ENCODE measurements at places on chromosomes 2 and 18.

GRCh38 chr2:62302631-62303435 lies 106.9 kb downstream of the B3GNT2 start:
- no peak for DNase-seq

DNA sequence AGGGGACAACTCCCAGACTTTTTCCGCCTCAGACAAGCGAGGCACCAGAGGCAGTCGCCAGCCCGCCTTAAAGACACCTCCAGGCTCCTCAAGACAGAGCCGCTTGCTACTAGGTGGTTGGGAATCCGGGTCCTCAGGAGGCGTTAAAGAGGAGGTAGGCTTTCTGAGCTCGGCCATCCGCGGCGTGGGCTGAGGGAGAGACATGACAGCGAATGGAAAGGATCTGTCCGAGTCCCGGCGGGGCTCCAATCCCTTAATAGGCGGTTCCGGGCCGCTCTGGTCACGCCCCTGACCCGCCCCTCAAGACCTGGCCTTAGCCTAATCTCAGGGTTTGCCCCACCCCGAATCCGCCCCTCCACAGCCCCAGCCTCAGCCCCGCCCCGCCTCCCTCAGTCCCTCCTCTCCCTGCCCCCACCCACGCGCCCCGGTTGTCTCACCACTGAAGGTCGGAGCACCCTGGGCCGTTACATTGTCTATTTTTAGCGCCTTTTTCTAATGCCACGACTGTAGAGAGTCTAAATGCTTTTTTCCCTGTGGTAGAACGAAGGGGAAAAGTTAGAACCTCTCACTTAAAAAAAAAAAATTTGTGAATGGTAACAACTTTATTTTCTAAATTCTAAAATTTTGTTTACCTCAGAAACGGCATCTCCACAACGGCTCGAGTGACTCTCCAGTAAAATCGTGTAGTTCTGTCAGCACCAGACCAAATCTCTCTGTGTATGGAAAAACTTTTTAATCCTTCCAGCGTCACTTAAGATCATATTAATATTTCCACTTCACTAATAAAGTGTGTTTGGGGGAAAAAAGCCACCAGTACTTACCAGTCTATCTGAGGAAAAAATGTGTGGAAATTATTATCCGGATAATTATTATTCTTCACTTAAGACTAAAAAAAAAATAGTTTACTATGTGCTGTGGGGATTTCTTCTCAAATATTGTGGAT lies at the start of gene RAD51AP2:
Gene RAD51AP2, minus strand, starts transcription at position 229 of the 943 bp plus-strand sequence. Its CDS starts 25 bp downstream, at position 204.
- peak; percentile 83 for DNase-seq

DNA sequence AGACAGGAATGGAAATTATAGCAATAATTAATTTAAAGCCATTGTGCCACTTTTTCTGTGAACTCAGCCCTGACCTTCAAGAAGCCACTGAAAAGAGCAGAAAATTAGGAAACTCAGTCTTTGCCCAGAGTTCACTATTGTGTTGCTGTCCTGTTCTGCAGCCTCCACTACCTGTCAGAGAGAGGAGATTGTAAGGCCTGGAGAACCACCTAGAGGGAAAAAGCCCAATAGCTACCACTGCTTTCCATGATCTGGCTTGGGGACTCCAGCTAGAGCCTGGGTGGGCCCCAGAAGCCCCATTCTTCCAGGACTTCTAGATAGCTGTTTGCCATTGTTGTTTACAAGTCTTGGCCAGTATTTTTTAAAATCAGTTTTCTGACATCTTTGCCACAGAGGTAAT lies 176.1 kb upstream of the KLF7 start:
- DNase-seq: no peak

DNA sequence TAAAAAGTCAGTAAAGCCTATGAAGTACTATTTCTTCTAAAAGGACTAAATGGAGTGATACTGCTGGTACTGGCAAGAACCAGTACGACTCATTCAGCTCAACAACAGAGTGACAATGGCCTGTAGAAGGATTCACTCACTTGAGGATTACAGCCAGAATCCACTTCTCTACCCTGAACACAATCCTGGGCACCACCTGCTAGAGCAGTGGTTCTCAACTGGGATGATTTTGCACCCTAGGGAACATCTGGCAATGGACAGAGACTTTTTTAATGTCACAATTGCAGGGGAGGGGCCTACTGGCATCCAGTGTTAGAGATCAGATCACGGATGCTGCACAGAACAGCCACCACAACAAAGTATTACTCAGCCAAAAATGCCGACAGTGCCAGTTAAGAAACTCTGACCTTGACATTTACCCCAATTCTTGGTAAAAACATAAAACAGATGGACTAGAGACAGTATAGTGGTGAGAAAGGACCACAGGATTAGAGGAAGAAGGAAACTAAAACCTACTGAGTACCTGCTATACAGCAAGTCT lies 5.0 kb downstream of the SPIRE1 start:
- peak; percentile 82 for DNase-seq

DNA sequence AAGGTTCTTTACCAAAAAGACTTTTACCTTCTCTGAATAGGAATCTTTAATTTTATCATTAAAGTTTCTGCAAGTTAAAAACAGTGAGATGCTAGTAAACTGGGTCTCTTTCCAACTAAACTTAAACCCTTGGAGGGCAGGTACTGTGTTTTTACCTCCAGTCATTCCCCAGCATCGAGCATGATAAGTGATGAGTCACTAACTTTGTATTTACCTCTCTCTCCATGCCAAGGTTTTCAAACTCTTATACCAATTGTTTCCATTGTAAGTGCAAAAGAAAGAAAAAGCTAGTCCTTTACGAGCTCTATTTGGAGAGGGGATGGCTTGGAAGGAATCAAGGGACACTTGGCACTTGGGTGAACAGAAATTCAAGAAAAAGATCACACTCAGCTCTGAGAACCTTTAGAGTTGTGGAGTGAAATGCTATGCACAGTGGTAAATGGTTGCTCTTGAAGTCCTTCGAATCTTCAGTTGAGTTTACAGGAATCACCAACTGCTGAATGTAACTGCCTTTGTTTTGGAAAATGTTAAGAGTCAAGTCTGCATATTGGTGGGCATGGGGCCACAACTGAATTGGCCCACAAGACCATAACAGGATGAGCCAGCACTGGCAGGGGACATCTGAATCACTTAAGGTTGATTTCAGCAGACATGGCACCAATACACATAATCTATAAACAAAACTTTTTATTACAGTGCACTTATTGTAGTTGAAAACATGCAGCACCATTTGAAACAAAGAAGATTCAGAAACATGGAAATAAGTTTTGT lies 8.3 kb upstream of the RBM43 start:
- DNase-seq: no peak

DNA sequence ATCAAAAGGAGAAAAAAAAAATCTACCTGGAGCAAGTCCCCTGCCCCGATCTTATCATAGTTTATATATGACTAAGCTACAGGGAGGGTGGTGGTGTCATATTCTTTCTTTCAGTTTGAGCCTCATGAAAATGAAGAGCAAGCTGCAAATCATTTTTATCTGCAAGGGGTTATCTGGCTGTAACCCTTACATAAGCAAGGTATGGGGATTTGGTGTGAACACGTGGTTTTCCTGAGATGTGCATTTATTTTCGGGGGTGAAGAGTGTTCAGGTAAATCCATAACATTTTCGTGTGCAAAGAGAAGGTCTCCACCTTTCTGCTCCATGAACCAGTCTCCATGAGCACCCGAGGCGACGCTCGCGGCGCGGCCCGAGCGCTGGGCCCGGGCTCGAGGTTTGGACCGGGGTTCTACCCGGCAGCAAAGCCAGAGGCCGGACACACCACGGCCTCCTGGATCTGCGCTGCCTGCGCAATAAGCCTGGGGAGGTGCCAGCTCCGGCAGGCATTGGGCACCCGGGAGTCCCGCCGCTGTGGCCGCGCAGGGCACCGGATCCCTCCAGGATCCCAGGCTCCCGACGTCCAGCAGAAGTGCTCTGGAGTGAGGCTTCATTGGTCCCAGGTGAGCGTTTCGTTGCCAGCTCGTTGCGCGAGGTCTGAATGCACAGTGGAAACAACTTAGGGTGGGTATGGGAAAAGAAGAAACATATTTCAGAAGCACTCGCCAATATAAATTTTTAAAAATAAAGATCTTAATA lies 36.1 kb upstream of the GPD2 start:
- DNase-seq: peak; percentile 74

GRCh38 chr18:12278741-12279682 lies 24.9 kb downstream of the CIDEA start:
- no peak for DNase-seq

GRCh38 chr2:62774555-62775366 lies 69.2 kb downstream of the EHBP1 start:
- DNase-seq: no peak

DNA sequence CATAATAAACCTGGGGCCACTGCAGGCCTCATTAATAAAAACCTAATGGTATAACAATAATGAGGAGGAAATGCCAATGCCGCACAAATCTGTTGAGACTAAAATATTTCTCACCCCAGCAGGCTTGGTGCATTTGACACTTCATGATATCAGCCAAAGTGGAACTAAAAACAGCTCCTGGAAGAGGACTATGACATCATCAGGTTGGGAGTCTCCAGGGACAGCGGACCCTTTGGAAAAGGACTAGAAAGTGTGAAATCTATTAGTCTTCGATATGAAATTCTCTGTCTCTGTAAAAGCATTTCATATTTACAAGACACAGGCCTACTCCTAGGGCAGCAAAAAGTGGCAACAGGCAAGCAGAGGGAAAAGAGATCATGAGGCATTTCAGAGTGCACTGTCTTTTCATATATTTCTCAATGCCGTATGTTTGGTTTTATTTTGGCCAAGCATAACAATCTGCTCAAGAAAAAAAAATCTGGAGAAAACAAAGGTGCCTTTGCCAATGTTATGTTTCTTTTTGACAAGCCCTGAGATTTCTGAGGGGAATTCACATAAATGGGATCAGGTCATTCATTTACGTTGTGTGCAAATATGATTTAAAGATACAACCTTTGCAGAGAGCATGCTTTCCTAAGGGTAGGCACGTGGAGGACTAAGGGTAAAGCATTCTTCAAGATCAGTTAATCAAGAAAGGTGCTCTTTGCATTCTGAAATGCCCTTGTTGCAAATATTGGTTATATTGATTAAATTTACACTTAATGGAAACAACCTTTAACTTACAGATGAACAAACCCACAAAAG lies 580.9 kb upstream of the TMEFF2 start:
- DNase-seq: no peak

GRCh38 chr2:202643012-202643858 lies 8.5 kb downstream of the FAM117B start:
- no peak for DNase-seq

DNA sequence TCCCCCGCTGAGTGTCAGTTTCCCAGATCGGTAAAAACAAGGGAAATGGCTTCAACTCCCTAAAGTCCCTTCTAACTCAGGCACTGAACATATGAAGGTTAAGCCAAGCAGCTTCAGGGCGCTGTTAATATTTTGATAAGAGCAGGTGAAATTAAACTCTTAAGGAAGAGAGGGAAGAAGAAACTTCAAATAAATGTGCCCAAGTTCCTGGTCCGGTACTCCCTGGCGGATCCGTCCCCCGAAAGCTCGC lies 564 bp downstream of the TRABD2A start:
- no peak for DNase-seq

- no peak for DNase-seq
These were observed 55.8 kb upstream of the TMEM18 start for GRCh38 chr2:733001-733400.

- no peak for DNase-seq
These were observed at the start of gene SULT1C4 for GRCh38 chr2:108377815-108378630. TSS of gene SULT1C4 (plus strand) at chr2:108377954. CDS start at chr2:108378338, 384 bp downstream.

GRCh38 chr2:43302182-43302960 lies 76.0 kb upstream of the ZFP36L2 start:
- DNase-seq: no peak

DNA sequence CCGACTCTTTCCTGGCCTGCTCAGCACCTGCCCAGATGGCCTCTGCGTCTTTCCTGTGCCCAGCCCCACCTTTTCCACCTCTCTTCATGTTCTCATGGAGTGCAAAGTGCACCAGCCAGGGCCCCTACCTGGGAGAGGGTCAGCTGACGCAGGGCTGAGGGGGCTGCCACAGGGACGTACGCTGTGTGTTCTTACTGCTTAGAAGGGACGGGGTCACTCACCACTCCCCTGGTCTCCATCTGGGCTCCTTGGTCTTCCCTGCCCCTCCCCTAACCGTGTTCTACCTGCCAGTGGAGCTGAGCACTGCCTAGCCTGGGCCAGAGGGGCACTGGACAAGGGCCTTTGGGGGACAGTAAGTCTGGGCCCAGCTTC lies 8.6 kb downstream of the ERFE start:
- DNase-seq: no peak

- no peak for DNase-seq
These were observed 141.0 kb upstream of the BCL2L11 start for GRCh38 chr2:110979471-110980338.

DNA sequence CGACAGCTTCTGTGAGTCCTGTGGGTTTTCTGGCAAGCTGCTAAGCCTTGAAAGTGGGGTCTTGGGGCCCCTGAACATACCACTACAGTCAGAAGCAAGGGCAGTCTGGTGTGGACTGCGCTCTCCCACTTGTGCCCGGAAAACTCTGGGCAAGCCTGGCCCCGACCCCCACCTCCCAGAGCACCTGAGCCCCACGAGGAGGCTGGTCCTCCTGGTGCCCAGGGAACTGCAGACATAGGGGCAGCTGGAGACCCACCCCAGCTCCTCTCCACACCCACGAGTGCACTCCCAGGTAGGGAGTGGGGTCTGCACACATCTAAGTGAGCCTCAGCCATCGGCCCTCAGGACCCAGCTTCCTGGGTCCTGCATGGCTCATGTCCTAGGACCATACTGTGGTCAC lies 16.2 kb upstream of the GPC1 start:
- DNase-seq: no peak

All from NCI-H524 (cell line).